Left lung (tissue), 14 donors: ENCODE measurements at places on chromosomes 3 and 15.
A peak's percentile ranks its signal among the peaks of the same experiment; 100 is the strongest.

DNA sequence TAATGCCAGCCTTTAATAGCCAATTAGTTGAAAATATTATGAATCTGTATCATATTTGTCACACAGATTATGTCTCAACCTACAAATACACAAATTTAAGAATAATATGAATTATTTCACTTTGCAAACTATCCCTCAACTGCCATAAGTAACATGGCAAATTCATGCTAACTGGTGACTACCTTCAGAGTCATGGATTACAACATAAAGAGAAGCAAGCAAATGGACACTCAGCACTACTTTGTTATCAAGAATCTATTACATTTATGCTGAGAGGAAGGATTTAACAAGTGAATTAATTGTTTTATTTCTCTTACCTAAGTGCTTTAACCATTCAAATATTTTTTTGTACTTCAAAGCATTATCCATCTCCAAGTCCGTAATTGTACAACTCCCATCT, 103.1 kb upstream of the BCL6 start:
- DNase-seq = no peak

DNA sequence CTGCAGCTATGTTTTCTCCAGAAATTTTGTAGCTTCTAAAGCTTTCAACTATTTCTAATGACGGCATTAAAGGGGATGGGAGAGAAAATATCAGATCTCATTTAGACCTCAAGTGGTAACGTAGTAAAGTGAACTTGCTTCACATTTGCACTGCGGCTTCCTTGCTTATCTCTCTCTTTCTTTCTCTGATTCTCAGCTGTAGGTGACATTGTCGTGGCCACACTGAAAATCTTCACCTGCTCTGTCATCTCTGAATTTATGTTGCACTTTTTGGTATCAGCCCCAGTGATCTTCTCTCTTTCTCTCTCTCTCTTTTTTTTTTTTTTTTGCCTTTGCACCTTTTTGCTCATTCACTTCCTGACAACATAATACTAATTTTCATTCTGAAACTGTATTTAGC, 254.1 kb upstream of the SATB1 start:
- DNase-seq = no peak

DNA sequence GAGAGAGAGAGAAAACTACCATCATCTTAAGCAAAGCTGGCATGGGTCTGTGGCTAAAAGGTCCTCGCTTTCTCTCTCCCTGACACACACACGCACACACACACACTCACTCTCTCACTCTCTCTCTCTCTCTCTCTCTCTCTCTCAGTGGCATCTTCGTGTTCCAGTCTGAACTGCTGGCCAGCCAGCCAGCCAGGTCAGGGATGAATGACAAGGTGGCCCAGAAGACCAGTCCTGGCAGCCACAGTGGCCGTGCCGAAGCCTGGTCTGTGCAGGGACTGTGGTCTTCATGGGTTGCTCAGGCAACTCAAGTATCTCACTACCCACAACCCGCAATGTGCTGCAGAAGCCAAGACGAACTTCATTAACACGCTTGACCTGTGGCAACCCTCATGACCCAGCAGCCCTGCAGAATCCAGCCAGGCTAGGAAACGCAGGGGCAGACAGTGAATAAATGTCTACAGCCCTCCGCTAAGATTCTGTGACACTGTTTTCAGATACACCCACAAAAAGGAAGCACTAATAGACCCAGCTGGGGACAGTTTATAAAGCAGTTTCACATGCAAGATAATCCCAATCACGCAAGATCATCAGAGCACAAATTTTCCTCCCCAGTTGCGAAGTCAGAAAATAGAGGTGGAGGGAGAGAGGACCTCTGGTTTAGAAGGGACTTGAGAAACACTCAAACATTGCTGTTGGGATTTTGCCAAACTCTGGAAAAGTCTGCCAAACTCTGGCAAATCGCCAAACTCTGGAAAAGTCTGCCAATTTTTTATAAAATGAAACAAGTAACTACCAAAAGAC, 66.4 kb downstream of the XXYLT1 start:
- DNase-seq = no peak

GRCh38 chr15:21270474-21270873, 169.8 kb downstream of the POTEB3 start:
- DNase-seq = no peak

DNA sequence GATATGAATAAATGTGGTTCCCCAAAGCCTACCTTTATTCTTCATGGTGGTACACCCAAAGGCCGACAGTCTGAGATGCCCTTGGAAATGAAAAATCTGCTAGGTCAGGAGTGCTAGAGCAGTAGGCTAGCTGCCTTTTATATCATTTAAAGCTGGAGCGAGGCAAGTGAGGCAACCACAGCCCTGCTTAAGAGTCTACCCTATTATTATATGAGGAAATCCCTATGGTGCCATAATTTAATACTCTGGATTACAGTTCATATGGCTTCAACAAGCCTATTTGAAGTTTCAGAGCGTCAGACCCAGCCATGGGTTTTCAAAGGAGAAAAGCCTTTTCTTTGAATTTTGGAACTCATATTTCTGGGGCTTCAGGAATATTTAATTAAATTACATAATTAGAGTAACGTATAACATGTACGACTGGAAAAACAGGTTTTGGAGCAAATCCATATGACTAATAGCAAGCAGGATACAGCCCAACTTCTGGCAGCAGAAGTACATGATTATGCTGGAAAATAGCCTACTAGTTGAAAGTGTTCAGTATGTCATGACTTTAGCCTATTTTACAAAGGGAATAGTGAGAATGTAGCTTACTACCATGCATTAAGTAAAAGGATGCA, 18.0 kb upstream of the SLTM start:
- no peak for DNase-seq

DNA sequence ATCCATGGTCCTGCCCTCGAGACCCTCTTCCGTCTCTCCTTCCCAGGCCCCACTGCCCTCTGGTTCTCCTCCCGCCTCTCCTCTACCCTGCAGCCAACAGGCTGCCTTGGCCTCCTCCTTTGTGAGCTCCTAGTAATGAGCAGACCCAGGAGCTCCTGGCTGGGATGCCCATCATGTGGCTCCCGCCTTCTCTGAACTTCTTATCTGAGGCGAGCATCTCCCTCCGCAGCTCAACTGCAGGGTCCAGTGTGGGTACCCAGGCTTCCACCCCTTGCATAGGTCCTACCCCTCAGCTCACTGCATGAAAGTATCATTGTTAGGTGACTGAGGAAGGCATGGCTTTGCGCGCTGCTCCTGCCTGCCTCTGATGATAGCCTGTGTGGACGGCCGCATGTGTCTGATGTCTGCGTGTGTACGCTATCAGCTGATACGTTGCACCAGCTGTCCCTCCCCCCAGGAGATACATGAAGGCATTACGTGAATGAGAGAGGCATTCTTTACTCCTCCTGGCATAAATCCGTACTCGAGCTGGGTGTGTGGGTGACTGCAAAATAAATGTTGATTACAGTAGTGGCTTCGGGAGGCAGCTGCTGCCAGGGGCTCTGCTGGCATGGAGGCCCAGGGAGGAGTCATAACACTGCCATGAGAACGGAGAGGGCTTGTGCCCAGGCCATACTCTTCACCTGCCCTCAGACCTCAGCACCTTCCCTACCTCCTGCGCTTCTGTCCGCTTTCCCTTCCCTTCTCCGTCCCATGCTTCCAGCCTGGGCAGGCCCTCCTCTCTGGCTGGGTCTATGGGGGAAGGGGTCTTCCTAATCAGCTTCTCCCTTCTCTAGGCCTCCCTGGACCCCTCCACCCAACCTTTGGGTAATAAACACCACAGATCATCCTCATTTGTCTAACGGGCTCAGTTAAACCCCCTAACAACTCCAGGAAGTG, 48.8 kb downstream of the ZNF710 start:
- DNase-seq = no peak

DNA sequence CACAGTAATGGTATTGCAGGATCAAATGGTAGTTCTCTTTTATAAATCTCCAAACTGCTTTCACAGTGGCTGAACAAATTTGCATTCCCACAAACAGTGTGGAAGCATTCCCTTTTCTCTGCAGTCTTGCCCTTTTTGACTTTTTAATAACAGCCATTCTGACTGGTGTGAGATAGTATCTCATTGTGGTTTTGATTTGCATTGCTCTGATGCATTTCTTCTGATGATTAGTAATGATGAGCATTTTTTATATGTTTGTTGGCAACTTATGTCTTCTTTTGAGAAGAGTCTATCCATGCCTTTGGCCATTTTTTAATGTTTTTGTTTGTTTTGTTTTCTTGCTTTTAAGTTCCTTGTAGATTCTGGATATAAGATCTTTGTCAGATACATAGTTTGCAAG, 316.1 kb upstream of the TMCO5A start:
- DNase-seq = no peak

DNA sequence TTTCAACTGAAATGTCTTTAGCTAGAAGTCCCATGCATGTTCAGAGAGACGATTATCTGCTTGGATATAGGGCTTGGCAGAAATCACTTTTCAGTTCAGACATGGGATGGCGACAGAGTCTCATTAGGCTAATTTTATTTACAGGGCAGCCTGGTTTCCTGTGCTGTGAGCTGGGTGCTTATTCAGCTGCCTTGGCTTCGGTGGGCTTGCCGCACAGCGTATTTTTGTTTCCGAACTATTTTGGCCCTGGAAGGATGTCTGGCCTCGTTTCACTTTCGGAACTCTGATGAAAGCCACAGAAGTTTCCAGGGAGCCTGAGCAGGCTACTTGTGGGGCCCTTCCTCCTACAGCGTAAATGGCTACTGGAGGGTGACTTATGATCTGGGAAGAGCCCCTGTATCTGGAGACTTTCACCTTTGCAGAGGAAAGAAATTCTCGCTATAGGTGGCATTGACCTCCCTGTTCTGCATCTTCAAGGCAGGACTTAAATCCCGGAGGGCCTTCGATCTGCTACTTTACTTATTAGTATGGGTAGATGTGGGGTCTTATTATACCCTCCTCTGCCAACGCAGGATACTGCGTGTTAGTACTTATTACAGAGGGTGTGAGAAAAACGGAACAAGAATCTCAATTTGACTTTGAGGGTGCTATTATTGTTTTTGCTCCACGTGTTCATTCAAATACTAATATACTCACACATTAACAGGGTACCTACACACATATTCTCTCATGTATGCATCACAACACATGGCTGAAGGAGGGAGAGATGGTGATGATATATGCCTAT, 364.0 kb upstream of the RBMS3 start:
- DNase-seq = peak; percentile 36

DNA sequence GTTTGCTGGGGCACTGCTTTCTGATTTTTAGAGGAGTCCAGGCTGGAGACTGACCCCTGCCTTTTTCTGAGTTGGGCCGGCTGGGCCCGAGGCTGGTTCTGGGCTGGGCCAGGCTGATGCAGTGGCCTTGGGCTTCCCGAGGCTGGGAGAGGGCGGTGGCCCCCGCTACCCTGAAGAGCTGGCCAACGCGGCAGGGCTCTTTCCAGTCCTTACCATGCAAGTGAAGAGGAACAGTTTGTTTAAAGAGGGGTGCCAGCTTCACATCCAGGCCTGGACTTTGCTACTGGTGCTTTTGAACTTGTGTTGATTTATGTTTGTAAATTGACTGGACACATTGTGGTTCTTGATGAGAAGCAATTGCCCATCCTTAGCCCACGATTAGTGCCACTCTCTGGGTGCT, 15.3 kb downstream of the IGF1R start:
- DNase-seq = no peak

DNA sequence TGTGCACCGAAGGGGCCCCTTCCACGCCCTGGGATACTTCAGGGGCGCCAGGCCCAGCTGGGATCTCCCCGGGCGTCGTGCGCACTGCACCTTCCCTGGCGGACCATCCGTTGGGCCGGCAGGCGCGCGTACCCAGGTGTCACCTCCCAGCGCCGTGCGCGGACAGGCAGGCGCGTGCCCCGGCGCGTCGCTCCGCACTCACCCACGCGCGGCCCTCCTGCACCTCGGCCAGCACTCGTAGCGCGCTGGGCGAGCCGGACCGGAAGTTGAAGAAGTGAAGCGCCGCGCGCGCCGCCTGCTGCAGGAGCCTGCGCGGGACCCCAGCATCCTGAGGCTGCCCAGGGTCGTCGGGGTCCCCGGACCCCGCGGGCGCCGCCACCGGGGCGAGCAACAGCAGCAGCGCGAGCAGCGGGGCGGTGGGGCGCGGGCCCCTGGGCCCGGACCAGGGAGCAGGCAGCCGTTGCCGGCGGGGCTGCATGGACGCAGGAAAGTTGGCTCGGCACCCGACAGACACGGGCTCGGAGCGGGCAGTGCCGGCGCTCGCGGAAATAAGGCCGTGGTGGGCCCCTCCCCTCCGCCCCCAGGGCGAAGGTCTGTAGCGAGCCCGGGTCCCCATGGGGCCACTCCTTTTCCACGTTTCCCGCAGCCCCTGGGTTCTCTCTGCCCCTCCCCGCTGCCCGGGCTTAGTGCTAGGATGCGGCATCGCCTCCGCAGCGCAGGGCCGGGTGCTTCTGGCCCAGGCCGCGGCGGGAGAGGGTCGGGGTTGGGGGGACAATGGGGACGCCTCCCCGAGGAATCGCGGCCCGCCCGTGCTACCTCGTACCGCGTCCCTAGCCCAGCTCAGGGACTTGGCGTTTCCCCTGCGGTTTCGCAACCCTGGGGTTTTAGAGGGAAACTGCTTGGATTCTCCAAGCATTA, at the start of gene RARRES1:
Gene RARRES1 (minus strand): TSS at position 520 of the 918 bp plus-strand sequence. CDS start 42 bp downstream, at position 478.
- DNase-seq = peak; percentile 75

DNA sequence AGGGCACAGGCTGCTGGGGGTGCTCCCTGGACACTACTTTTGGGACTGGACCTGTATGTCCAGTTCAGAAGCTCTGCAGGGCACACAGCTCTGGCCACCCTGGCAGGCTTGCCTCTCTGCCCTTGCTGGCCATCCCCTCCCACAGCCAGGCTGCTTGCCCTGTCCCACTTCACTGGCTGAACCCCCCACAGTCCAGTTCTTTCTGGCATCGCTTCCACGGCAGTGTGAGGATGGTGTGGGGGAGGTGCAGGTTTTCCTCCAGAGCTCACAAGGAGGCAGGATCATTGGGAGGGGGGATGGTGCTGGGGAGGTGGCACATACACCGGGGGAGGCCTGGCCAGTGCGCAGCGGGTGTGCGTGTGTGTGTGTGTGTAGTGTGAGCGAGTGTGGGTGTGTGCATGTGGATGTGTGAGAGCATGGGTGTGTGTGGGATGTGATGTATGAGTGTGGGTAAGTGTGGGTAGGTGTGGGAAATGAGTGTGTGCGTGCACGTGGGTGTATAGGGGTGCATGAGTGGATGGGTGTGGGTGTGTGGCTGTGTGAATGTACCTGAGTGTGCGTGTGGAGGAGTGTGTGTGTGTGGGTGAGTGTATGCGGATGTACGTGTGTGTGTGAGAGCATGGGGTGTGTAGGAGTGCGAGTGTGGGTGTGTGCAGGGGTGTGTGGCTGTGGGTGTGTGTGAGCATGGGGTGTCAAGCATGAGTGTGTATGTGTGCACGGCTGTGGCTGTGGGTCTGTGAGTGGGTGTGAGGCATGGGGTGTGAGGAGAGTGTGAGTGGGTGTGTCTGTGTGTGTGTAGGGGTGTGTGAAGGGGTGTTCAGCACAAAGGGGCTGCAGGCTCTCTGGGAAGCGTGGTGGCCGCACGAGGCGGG, 155.2 kb downstream of the NSMCE3 start:
- DNase-seq = no peak

- DNase-seq = no peak
These were observed 302.1 kb downstream of the ROBO2 start for GRCh38 chr3:77342027-77342426.

GRCh38 chr15:98503970-98504369, 144.4 kb upstream of the IGF1R start:
- DNase-seq = no peak
